ENCODE measurements at places on chromosomes 6 and 20.

- no peak for DNase-seq
Measured at GRCh38 chr6:99875068-99875467, 119.0 kb downstream of the MCHR2 start.

DNA sequence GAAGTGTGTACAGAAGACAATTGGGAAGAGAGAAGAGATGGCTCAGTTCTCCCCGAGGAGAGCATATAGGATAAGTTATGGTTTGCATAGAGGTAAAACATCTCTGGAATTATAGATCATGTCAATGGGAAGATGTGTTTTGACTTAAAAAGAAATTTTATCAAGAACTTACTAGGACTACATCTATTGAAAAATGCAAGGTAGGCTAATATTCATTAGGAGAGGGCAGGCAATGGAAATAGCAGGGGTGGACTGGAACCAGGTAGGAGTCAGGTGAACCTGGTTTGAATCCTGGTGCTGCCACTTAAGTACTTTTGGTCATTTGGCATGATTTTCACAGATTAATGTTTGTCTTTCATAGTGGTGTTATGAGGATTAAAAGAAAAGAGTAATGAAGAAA lies 96.2 kb downstream of the FARS2 start:
- no peak for DNase-seq

- no peak for DNase-seq
Measured at GRCh38 chr6:108441141-108441540, 119.6 kb upstream of the FOXO3 start.

- no peak for DNase-seq
Measured at GRCh38 chr6:132067286-132067685, 116.1 kb upstream of the CCN2 start.

DNA sequence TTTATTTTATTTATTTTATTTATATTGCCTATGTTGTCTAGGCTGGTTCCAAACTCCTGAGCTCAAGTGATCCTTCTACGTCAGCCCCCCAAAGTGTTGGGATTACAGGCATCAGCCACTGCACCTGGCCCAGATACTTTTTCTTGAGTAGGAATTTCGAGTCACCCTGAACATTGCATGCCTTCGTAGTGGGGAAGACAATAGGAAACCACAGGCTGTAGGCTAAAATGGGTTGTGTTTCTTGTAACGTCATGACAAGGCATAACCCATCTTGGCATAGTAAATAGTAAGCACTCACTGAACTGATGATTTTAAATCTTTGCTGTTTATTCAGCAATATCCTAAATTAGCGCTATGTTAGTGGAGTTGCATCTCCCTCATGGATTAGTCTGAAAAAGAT lies 34.9 kb downstream of the PTPN1 start:
- DNase-seq: no peak

DNA sequence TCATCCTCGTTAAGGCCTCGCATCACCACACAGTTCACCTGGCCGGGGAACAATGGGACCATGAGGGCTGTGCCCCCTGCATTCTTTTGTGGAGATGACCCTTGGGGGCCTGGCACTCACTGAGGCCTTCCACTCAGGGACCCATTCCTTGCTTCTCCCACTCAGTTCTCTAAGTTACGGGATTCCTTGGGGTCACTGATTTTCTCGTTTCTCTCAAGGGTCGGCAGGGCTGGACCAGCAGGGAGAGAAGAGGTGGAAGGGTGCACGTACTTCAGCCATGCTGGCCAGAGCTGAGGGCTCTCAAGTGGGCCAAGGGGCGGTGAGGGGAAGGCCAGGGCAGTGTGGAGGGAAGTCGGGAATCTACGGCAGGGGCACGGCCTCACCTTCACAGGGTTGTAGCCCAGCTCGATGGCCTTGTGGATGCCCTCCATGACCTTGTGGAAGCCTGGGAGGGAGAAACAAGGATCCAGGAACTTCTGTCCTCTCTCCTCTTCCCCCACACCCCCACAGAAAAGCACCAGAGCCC lies 20.8 kb downstream of the MOCS1 start:
- DNase-seq: no peak

DNA sequence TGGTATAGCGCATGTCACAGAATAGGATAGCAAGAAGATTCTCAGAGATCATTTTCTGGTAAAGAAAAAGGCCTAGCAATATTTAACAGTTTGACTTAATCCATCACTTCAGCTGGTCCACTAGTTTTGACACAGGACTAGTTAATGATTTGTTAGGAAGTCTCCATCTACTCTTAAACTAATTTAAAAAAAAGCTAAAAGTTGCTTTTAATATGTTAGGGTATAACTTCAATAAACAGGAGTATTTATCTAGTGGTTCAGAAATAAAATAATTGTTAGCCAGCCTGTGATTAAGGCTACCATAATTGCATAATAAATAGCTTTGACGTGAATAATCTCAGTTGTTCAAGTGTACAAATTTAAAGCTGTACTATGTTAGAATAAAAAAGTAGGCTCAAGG lies 195.6 kb downstream of the FUT9 start:
- no peak for DNase-seq

GRCh38 chr6:43915986-43916923 lies 146.2 kb downstream of the VEGFA start:
- DNase-seq: no peak

DNA sequence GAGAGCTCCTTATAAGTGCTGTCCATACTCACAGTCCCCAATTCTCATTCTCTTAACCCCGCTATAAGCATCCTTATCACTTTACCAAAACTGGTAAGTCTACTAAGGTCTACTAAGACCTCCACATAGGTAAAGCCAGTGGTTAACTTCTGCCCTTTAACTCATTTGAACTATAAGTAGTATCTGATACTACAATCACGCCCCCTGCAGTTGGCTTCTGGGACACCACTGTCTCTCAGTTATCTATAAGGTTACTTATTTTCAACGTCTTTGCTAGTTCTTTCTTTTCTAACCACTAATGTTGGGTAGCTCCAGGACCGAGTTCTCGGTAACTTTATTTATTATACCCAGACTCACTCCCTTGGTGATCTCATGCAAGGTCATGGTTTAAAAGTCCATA lies 142.6 kb downstream of the ARHGAP18 start:
- peak; percentile 21 for DNase-seq

DNA sequence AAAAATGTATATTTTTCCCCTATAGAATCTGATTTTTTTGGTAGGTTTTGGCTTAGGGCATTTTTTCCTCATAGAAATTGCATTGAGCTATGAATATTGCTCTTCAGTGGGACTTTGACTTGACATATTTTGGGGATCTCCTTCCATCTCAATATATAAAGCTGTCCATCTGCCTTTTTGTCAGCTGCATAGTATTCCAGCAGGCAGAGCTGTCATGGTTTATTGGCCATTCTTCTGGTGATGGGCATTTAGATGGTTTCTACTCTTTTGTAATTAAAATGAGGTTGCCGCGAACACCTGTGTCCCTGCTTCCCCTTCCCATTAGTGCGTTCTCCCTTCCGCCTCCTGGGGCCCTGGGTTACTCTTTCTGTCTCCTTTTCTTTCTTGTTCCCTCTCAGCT lies 80.0 kb upstream of the NNAT start:
- DNase-seq: no peak

GRCh38 chr6:120447605-120448004 lies 886.7 kb downstream of the TBC1D32 start:
- DNase-seq: no peak

DNA sequence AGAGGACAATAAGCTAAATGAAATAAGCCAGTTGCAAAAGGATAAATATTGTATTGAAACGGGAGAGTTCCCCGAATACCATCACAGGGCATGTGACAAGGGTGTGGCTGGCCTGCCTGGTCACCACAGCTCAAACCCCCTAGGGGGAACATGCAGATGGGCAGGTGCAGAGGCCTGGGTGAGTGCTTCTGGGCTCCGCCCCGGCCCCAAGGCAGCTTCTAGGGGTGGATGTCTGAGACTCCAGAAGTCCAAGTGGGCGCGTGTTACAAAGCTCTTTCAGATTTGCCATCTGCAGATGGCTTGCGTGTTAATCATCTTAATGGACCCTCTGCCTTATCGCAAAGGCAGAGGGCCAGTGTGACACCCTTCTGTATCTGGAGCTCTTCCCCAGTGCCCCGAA lies 559.2 kb upstream of the IMPG1 start:
- DNase-seq: no peak

- DNase-seq: no peak
Measured at GRCh38 chr6:44073612-44074438, 53.4 kb downstream of the MRPL14 start.

GRCh38 chr6:136788069-136788902 lies 4.0 kb downstream of the MAP3K5 start:
- no peak for DNase-seq

DNA sequence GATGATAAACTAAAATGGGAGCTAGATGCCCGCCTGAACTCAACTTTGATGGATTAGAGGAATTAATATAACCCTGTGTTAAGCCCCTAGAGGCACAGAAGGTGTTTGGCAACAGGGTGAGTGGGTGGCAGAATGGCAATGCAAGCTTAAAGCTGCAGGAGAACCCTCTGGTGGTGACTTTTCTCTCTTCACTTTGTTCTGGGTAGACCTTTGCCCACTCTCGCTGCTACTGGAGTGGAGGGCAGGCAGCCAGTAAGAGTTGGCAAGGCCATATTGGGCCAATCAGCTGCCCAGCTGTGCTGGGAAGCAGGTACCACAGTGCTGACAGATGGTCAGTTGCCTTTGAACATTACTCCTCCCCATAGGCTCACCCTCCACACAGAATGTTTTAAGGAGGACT lies 468.2 kb downstream of the MMUT start:
- DNase-seq: no peak

DNA sequence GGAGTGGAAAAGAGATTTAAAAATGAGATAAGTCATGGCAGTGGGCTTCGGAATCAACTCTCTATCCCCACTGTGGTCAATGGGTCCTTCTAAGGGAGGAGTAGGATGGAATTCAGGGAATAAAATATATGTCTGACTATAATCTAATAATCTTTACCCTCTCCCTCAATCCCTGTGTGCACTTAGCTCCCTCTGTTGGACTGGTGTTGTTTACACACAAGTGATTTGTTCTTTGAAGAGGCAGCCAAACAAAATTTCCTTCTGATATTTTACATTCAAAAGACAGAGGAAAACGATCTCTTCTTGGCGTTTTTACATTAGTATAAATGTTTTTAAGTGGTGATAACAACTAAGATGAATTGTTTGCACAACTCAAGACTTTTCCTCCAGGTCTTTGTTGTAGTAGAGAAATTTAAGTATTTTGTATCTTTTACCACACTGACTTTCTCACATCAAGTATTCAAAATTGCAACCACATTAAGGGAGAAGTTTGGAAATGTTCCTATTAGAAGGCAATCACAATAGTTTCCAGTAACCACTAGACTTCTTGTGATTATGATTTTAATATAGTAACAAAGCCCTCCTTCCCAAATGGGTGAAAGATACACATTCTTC lies 317.8 kb downstream of the CENPW start:
- peak; percentile 69 for DNase-seq

GRCh38 chr6:107768044-107768443 lies 56.1 kb downstream of the SCML4 start:
- DNase-seq: no peak

DNA sequence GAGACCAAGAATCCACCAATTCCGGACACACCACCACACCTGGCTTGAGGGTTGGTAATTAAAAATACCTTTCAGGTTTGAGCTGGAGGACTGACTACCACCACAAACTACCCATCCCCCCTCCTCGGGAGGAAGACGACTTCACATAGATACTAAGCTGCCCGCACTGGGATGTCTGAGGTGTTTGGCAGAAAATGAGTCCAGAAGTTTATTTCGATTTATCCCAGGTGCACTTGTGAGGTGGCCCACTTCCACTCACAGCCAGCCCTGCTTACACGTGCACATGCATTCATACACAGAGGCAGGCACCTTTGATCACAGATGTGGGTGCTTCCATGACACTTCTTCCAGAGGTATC lies 187.1 kb downstream of the ID4 start:
- no peak for DNase-seq

- DNase-seq: no peak
Measured at GRCh38 chr20:25481918-25482253, 74.4 kb downstream of the GINS1 start.

GRCh38 chr6:50842861-50843384 lies 24.3 kb downstream of the TFAP2B start:
- no peak for DNase-seq

- no peak for DNase-seq
Measured at GRCh38 chr6:168213121-168213524, 106.5 kb downstream of the DACT2 start.

- no peak for DNase-seq
Measured at GRCh38 chr6:10141746-10142443, 273.0 kb downstream of the TFAP2A start.

DNA sequence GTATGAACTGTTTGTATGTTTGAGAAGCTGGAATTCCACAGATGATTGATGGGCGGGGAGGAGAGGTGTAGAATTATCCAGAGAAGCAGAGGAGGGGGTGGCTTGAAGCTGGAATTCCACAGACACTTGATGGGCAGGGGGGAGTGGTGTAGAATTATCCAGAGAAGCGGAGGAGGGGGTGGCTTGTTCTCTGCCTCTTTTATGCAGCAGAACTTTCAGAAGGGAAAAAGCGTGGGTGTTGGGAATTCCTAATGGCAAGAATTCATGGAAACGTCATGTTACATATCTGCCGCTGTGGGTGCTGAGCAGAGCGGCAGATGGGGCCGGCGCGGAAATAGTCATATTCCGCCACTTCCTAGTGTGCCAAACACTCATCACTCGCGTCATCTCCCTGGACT lies 167.9 kb upstream of the KCNG1 start:
- no peak for DNase-seq

DNA sequence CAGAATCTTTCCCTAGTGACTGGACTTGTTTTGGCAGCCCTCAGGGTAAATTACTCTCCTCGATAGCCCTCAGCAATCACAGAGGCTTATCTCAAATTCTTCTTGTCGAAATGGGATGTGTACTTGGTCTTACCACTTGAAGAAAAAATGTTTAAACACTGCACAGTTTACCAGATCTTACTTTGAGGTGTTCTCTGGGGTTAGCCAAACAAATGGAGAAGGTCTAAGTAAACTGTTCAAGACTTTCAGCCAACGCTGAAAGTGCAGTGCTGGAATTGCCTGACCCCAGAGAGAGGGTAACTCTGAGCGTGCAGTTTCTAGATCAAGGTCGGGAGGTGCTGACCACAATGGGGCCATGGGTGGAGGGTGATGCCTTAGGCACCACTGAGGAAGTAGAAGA lies 39.2 kb downstream of the MYLIP start:
- no peak for DNase-seq

DNA sequence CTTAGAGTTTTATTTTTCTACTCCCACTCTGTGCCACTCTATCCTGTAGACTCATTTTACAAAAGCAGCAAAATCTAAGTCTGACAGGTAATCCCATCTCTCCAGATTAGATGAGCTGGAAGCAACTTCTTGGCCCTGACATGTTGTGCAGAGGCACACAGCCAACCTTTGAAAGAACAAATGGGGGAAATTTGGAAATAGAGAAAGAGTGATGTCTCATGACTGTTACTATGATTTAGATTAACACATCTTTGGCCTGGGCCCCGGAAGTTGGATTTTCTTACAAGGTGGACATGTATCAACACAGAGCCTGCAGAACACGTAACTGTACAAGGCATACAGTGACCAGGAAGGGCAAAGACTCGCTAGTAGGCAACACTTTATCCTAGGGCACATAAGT lies 227.7 kb downstream of the MYLK4 start:
- no peak for DNase-seq

- DNase-seq: no peak
Measured at GRCh38 chr6:156659822-156660198, 117.4 kb upstream of the ARID1B start.

GRCh38 chr6:30100585-30101443 lies 12.1 kb downstream of the TRIM31 start:
- no peak for DNase-seq

- DNase-seq: no peak
Measured at GRCh38 chr6:134551245-134551960, 233.5 kb upstream of the SGK1 start.
